COR-L47 (cell line): ENCODE measurements at places on chromosomes 7 and 10.

- no peak for DNase-seq
Observed at GRCh38 chr7:81484261-81484660, 285.6 kb downstream of the HGF start.

DNA sequence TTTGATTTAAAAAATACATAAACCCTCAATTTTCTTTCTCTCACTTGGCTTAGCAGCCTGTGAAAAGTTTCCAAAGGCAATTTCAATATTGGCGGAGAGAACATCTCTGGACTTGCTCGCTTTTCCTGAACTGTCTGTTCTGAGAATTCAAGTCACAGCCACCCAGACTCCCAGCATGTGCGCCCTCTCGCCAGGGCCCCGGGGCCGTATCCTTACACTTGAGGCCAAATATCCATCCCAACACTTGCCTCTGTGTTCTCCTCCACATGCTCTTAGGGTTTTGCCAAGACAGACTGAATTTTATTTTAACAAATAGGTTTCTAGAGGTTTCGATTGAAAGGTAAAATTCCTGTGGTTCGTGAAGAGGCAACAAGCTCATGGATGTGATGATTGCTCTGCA is 111.5 kb upstream of the GPR26 start:
- no peak for DNase-seq

GRCh38 chr10:63256009-63256773 is 123.1 kb downstream of the NRBF2 start:
- DNase-seq, result no peak

DNA sequence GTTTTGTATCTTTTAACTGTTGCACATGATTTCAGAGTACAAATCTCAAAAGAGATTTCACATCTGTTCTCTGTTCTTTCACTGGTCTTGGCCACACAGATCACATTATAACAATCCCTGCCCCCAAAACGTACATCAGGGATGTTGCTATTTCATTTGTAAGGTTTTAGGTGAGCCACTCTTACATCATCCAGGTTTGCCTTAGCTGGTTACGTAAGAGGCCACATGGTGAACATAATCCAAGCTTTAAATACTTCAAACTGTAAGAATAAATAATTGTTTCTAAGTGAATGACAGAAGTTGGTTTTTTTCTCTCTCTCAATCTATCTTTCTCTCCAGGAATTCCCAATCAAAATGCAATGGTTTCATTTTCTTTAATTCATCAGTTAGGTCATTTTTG is 245.9 kb upstream of the HGF start:
- no peak for DNase-seq

DNA sequence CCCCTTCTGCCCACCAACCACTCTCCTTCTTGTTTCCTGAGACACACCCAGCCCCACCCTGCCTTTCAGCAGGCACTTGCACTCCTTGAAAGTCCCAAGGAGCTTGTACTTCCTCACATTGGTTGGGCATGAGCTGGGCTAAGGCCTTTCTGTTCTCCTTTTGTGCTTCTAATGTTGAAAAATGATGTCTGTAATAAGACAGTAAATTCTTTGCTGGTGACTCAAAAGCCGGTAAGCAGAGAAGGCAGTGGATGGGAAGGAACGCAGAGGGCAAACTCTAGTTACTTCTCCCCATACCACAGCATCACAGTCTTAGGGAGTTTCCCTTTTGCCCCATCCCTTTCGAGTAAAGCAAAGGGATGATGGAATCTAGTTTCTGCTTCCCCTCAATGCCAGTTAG is 185.6 kb downstream of the PLXNA4 start:
- DNase-seq, result no peak

DNA sequence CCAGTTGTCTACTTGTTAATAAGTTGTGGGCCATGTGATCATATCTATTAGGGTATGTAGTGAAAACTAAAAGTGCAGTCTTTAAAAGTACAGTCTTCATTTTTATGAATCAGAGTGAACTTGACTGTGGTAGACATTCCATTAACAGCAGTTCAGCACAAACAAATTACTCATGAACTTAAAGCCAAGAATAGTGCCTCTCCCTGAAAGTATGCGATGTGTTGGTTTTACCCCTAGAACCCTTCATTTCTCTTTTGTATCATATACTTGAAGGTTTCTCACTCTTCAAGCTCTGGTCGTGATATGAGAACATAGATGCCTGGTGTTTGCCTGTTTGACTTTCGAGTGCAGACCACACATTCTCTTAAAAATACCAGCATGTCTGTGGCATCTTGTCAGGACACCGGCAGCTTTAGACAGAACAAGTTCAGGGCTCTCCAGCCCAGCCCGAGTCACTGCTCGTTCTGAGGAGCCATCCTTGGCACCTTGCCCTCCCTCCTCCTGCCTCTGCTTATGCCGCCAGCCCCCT is 159.3 kb downstream of the LCOR start:
- DNase-seq, result no peak

- DNase-seq, result no peak
Observed at GRCh38 chr10:100182281-100182680, 3.5 kb downstream of the ERLIN1 start.

DNA sequence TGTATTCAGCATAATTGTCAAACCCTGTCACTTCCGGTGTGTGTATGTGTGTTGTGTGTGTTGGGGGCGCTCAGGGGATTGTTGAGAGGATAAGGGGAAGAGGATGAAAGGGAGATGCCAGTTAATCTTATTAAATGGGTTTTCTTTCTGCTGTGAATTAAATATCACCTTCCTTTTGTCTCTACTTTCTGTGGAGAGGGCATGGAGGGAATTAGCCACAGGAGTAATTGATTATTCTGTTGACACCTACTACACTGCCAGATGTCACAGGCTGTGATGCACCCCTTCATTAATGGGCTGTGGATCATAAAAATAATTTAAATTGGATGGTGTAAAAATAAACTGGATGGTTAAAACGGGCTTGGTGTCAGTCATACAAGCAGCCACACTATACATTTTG is 311.9 kb downstream of the MDFIC start:
- DNase-seq, result no peak

DNA sequence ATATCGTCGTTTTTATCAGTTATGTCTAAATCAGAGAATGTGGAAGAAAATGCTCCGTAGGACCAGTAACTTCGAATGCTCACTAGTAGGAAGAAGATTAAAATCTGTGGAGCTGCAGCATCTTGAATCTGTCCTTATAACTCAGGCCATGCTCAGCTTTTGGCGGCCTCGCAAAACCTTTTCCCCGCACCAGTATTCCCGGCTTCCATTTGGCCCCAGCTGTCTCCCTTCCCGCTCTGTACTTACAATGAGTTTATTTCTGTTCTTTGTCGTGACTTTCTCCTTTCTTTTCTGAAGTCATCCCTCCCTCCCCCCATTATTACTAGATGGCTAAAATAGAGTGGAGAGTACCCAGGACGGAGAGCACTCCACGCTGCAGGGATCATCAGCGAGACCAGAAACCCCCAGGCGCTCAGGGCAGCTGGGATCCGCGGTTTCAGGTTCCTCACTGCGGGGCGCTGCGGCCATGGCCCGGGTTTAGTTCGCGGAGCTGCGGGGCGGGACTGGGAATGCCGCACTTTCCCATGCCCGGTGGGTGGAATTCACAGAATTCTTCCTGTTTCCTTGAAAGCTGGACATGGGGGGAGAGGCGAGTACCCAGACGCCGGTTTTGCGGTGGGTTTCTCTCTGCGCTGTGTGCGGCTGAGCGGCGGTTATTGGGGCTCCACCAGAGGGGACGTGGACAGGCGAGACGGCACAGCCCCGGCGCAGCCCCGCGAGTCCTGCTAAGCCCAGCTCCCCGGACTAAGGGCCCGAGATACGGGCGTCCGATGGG is 183.5 kb downstream of the POM121L12 start:
- no peak for DNase-seq

- DNase-seq, result no peak
Observed at GRCh38 chr7:79290841-79291497, 162.5 kb downstream of the MAGI2 start.

DNA sequence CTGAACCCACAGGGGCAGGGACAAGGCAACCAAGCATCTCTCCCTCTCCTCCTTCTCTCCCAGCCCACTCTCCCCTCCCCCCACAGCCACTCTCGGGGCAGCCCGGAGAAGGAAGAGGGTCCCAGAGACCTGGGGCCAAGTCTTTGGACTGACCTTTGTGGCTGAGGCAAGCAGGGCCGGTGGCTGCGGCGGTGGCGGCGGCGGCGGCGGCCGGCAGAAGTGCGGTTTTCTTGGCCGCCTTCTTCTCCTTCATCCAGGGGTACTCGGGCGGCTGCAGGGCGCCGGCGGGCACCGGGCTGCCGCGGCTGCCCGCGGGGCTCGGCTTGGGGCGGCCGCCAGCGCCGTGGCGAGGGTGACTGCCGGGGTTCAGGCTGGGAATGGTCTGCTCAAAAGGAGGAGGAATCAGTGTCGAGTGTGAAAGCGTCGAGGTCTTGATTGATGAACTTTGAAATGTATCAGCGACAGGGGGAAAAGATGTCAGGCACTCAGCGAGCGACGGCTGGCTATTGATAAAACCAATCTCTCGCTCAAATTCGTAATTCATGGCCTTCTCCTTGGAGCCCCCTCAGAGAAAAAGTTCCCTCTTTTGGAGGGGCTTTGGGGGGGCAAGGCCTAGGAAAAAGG is 414 bp downstream of the HOXA2 start:
- no peak for DNase-seq

GRCh38 chr7:7992506-7992905 is 23.9 kb downstream of the GLCCI1 start:
- no peak for DNase-seq

DNA sequence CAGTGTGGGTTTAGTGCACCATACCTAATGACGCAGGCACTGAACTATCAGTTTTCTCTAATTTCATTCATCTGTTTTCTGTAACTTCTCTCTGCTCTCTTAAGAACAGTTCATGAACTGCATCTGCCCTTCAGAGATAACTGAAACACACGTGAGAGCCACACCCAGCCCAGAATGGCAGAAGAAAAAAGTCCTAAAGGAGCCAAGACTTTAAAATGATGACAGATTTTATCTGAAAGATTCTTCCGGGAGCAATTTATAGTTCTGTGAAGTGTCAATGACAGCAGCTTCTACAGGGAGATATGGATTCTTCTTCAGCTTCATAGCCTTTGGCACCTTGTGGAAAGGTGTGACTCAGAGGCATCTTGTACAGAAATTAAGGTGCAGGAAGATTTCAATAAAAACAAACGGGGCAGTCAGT is 211.5 kb upstream of the SLC26A5 start:
- no peak for DNase-seq

- DNase-seq, result no peak
Observed at GRCh38 chr10:94061026-94061425, 67.3 kb downstream of the PLCE1 start.

DNA sequence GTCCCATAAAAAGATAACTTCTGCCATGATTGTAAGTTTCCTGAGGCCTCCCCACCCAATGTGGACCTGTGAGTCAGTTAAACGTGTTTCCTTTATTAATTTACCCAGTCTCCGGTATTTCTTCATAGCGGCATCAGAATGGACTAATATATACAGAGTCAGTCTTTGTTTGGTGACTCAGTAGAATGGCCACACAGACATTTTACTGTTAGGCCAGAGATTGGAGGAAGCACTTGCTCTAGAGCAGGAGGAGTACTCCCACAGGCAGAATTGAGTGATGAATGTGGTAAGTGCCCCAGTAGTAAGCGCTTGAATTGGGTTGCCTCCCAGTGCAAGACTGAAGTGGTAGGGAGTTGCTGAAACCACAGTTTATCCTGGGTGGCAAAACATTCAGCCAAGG is 149.5 kb upstream of the SMIM30 start:
- DNase-seq, result no peak

GRCh38 chr7:102189756-102190155 is 96.9 kb upstream of the SH2B2 start:
- no peak for DNase-seq

DNA sequence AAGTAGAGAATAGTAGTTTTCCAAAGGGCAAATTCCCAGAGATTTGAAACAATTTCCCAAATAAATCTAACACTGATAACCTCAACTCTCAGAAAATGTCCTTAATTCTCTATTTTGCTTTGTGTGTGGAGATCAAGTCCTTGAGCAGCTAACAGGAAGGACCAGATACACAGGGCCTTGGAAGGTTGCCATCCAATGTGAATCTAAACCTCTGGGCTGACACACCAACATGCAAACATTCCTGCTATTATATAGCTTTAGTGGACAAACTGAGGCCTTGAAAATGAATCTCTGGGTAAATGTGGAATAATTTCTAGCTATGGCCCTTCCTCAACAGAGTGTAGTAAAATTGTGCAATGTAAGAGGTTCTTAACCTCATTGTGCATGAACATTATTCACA is 44.1 kb upstream of the PARD3 start:
- DNase-seq, result peak; percentile 5

GRCh38 chr7:150383710-150384397 is 4.7 kb downstream of the ZNF775 start:
- peak; percentile 14 for DNase-seq

DNA sequence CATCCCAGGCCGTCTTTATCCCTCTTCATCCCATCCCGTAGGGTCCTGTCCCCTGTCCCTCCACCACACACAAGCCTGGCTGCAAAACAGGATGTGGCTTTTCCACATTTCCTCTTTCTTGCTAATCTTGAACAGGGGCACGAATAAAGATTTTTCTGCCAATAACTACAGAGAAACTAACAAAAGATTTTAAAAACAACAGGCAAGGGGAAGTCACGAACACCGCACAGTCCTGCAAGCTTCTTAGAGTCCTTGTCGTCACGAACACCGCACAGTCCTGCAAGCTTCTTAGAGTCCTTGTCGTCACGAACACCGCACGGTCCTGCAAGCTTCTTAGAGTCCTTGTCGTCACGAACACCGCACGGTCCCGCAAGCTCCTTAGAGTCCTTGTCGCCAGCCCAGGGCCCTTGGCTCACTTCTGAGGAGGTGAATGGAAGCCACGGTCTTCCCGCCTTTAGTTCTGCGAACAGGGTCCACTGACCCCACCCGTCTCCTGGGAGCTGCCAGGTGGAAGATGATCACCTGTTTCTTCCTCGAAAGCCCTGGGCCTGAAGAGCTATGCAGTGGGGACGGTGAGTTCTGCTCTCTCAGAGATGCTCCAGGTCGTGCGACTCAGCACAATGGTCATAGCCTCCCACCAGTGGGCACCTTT is 10.3 kb upstream of the INSIG1 start:
- no peak for DNase-seq

- DNase-seq, result no peak
Observed at GRCh38 chr7:157751406-157751805, 414.6 kb downstream of the DNAJB6 start.

DNA sequence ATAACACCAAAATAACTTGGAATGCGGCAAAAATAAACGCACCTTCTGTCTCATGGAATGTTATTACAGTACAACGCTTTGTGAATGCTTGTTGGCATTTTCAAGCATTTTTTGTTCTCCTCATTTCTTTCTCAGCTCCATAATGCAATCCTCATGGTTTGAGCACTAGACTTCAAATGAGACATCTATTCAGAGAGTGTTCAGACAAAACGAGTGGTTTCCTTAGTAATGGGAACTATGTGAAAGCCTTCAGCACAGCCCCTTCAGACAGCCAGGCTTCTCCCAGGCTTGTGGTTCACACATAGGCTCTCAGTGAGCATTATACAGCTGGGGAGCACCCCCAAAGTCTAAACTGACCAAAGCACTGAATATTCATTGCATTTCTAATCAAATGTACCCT is 8.6 kb upstream of the LRRN3 start:
- no peak for DNase-seq

- no peak for DNase-seq
Observed at GRCh38 chr10:77964811-77965210, 38.3 kb upstream of the DLG5 start.

GRCh38 chr7:140685407-140686087 is 11.0 kb upstream of the NDUFB2 start:
- no peak for DNase-seq

GRCh38 chr10:116878123-116878522 is 28.8 kb downstream of the ENO4 start:
- DNase-seq, result no peak
